ENCODE measurements at places on chromosomes 4 and X.
A peak's percentile ranks its signal among the peaks of the same experiment; 100 is the strongest.

GRCh38 chr4:46254788-46255187 lies 130.9 kb upstream of the GABRG1 start:
- DNase-seq = peak; percentile 24

GRCh38 chr4:3702561-3703221 lies 63.5 kb upstream of the ADRA2C start:
- DNase-seq = no peak

DNA sequence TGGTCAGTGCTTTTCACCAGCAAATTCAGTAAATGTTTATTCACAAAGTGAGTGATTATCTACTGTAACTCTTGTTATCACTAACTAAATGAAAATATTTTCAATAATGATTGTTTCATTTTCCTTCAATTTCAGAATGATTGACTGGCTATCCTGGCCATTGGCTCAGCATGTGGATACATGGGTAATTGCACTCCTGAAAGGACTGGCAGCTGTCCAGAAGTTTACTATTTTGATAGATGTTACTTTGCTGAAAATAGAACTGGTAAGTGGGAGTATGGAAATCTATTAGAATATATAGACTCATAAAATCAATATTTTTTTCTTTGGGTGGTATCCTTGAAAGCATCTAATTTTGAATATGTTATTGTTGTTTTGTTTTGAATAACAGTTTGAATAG lies 10.9 kb downstream of the USP38 start:
- no peak for DNase-seq

GRCh38 chr4:1296324-1297022 lies 6.8 kb downstream of the MAEA start:
- no peak for DNase-seq

GRCh38 chr4:132642016-132642817 lies 506.9 kb upstream of the PCDH10 start:
- peak; percentile 32 for DNase-seq

- peak; percentile 75 for DNase-seq
Observed at GRCh38 chr4:176270669-176271068, 1.6 kb upstream of the ASB5 start.

- no peak for DNase-seq
Observed at GRCh38 chr4:103499094-103499493, 220.7 kb downstream of the TACR3 start.

DNA sequence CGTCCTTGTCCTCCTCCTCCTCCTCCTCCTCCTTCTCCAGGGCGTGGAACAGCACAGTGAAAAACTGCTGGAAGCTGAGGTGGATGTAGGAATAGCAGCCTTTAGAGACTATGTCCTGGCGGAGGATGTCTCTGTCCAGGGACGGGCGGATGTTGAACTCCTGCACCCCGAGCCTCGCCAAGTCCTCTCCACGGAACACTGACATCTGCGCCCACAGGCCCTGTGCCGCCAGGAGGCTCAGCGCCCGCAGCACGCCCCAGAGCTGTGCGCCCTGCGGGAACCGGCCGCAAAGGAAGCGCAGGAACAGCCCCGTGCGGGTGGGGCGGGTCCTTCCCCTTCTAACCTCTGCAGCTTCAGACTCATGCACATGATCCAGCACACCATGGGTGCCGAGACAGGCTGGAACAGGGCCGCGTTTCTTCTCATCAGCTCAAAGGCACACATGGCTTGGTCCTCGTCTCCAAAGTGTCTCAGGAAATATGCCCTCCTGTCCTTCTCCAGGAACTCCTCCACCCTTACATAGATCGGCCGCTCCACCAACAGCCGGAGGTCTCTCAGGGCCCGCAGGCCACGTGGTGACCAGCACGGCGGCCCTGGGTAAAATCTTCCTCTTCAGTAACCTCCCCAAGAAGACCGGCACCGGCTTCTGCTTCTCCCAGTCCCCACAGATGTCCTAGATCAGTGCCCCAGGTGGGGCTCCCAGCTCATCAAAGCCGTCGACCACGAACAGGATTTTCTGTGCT lies 1.2 kb downstream of the NLRP2B start:
- no peak for DNase-seq

DNA sequence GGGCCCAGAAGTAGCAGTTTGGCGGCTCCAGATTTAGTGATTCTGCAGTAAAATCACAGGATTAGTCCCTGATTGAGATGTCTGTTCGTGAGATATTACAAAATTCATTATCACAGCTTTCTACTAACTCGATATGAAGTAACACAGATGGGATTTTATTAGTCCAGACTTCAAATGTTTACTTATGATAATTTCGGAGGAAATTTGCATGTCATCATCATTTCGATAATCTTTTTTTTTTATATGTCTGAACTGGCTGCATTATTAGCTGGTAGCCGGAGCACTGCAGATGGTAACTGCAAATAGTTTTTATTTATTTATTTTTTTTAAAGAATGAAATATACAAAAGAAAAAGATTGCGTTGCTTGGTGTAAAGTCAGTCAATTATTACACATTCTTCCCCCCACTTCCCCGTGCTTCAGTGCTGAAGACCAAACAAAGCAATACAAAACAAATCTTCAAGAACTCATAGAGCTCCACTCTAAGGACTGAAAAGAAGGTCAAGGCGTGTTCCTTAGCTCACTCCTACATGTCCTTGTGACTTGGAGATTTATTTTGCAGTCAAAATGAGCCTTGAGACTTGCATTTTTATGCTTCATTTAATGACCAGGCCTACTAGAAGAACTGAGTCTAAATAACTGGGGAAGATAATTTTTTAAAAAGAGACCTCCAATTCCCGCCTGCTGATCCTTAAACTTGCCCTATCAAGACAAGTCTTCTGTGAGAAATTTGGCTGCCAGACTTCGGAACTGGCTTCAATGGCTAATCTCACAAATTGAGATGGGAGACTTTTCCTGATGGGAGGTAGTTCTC lies 11.7 kb upstream of the PITX2 start:
- DNase-seq = no peak
